Cardiac muscle cell (in vitro differentiated cells and primary cell): ENCODE measurements at places on chromosomes 6 and 20. TPM values are rescaled to one million over a fixed set of nuclear protein-coding genes. Genes with fewer than 3 reads are reported as not detected.

The GZF1 gene
- total RNA-seq: 19.0 and 20.2 TPM in 2 replicates

The LRRC73 gene
- total RNA-seq: 3.3 and 3.4 TPM in 2 replicates

The C20orf96 gene
- 6.2 and 9.3 TPM in 2 replicates for total RNA-seq

The ZNF343 gene
- total RNA-seq: 8.6 and 13.0 TPM in 2 replicates

The PHACTR3 gene
- 0.14 and 17.0 TPM in 2 replicates for total RNA-seq

The SLC35F1 gene
- 23.1 and 25.5 TPM in 2 replicates for total RNA-seq

The LY6G5C gene
- 0.54 and 1.2 TPM in 2 replicates for total RNA-seq

The MCCD1 gene
- total RNA-seq: not detected in 2 replicates

The DEFB127 gene
- total RNA-seq: not detected in 2 replicates

The DYNLRB1 gene
- total RNA-seq: 132 and 155 TPM in 2 replicates

The SLC4A11 gene
- 0.11 and 0.12 TPM in 2 replicates for total RNA-seq

The ULBP2 gene
- not detected in 2 replicates for total RNA-seq

The TRIM40 gene
- total RNA-seq: not detected in 2 replicates

The PNISR gene
- 84.6 and 217 TPM in 2 replicates for total RNA-seq

The HCK gene
- total RNA-seq: not detected in 2 replicates

The HELZ2 gene
- total RNA-seq: 8.7 and 14.3 TPM in 2 replicates

The TRIM31 gene
- not detected in 2 replicates for total RNA-seq

The FRS3 gene
- 24.7 and 25.9 TPM in 2 replicates for total RNA-seq

The SLC52A3 gene
- 0.12 TPM in 1 of 2 replicates, not detected in the other for total RNA-seq

The RNF217 gene
- 20.6 and 27.1 TPM in 2 replicates for total RNA-seq

The HMGCLL1 gene
- 16.2 and 34.0 TPM in 2 replicates for total RNA-seq

The SEMG1 gene
- total RNA-seq: not detected in 2 replicates

The STMND1 gene
- not detected in 2 replicates for total RNA-seq

The SLC22A7 gene
- total RNA-seq: not detected in 2 replicates

The PRR18 gene
- total RNA-seq: 0.12 and 0.92 TPM in 2 replicates

The ZNF184 gene
- total RNA-seq: 4.9 and 6.4 TPM in 2 replicates

The TNFRSF21 gene
- 12.6 and 19.0 TPM in 2 replicates for total RNA-seq

The CFAP206 gene
- total RNA-seq: 0.14 TPM in 1 of 2 replicates, not detected in the other

The PTCRA gene
- not detected in 2 replicates for total RNA-seq

The PGC gene
- not detected in 2 replicates for total RNA-seq

The SLC26A8 gene
- not detected in 2 replicates for total RNA-seq
